Cerebellum (tissue), 4 donors: ENCODE measurements at places on chromosomes 2 and 18. TPM values are rescaled to one million over a fixed set of nuclear protein-coding genes. Genes with fewer than 3 reads are reported as not detected.

ACADL gene
- total RNA-seq, result 4.7 TPM

OXER1 gene
- 0.18 TPM for total RNA-seq

DCDC2C gene
- not detected for total RNA-seq

ADCY3 gene
- 19.5 TPM for total RNA-seq

SLC35G4 gene
- total RNA-seq, result not detected

NYAP2 gene
- 21.1 TPM for total RNA-seq

UGT1A8 gene
- total RNA-seq, result not detected

C2orf15 gene
- 5.5 TPM for total RNA-seq
